ENCODE measurements at places on chromosomes 7 and 10.

- no peak for DNase-seq
Observed at GRCh38 chr7:80151274-80151665, 16.6 kb downstream of the GNAI1 start.

- no peak for DNase-seq
Observed at GRCh38 chr10:36455526-36456133, 669.8 kb upstream of the ANKRD30A start.

DNA sequence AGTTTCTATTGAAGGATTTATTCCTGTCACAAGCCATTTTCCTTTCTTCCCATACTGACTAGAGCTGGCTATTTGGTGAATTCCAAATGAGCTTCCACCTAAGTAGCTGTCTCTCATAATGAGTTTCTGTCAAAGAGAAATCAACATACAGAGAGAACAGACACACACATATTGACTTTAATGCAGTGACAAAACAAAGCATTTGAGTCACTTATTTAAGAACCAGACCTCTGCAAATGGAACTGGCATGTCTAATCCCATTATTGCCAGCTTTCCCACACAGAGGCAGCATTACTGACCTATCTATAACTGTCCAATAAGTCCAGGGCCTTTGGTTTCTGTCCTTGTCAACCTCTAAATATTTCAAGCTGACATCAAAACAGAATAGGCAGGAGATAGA, 179.3 kb upstream of the CSTF2T start:
- DNase-seq = no peak

DNA sequence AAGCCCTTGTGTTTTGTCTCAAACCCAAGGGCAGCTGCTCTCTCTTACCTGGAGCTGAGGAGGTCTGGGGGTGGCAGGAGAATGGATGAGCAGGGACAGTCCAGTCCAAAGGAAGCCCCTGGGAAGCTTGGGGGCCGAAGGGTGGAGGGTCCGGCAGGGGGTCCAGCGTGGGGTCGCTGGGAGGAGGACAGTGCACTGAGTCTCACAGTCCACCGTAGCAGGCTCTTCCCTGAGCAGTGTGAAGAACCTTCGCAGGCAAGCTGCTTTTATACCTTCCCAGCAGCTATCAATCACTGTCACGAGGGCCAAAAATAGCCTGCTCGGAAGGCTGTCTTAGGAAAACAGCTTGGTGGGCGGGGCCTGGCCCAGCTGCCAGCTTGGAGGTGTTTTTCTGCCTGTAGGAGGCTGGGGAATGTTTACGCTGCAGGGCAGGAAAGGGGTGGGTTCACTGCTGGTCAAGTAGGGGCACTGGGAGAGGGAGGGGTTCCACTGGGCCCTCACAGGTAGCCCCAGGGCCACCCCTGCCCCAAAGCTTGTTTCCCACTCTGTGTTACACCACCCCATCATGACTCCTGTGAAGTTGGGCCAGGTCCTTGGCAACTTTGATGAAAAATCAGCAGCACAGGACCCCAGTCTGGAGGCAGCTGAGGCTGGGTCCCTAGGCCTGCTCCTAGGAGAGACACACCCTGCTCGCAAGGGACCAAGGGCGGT, at the start of gene DEPP1:
TSS of gene DEPP1 (minus strand) at position 240 of the 711 bp plus-strand sequence. CDS start 779 bp downstream, outside the sequence.
- DNase-seq = no peak

DNA sequence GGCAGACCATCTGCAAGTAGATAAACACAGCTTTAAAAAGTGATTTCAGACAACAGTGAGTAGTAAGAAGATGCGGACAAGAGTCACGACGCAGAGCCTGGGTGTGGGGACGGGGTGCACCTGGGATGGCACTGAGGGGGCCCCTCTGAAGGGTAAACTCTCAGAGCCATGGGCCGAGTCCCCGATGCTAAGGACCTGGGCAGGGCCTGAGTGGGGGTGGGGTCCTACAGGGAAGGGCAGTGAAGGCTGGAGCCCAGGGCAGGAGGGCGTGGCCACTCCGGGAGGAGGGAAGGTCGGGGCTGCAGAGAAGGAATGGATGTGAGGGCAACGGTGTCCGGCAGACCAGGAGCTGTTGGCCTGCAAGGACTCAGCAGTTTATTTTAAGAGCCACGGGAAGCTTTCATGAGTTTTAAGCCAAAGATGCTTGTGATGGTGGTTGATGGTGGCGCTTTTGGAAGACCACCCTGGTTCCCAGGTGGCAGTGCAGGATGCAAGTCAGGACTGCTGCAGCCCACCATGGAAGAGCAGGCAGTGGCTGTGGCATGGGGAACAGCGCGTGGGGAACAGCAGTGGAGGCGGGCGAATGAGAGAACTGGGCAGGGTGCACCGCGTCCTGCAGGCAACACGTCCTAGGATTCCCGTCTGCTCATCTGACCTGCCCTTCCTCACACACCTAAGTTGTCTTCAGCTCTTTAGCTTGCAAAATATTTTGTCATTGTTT, 296.8 kb downstream of the DNAJB6 start:
- DNase-seq = no peak

- no peak for DNase-seq
Observed at GRCh38 chr10:106775127-106775526, 389.4 kb downstream of the SORCS1 start.

DNA sequence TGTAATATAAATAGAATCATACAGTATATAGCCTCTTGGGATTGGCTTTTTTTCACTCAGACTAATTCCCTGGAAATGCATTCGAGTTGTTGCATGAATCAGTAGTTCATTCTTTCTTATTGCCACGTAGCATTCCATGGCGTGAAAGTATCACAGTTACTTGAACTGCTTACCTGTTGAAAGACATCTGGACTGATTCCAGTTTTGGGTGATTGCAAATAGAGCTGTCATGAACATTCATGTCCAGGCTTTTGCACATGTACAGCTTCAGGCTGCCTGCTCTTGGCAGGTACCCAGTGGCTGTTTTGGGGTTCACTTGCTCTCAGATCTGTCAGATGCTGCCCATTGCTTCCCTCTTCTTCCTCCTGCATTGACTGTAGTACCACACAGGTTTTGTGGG, 54.9 kb downstream of the LRGUK start:
- no peak for DNase-seq

- DNase-seq = peak; percentile 30
Observed at GRCh38 chr7:1664711-1665548, 5.1 kb upstream of the ELFN1 start.

- no peak for DNase-seq
Observed at GRCh38 chr10:48926764-48927540, 12.7 kb downstream of the LRRC18 start.

- DNase-seq = no peak
Observed at GRCh38 chr7:112411186-112411795, 39.0 kb upstream of the IFRD1 start.

All from stimulated activated CD4-positive, alpha-beta T cell treated with anti-CD3 and anti-CD28 coated beads, Interleukin-15, amount 100 ng/mL, for 48 hours (primary cell).